Stimulated activated CD4-positive, alpha-beta T cell treated with anti-CD3 and anti-CD28 coated beads, Interleukin-4, amount 100 ng/mL, for 24 hours (primary cell): ENCODE measurements at places on chromosomes 13 and 19.

DNA sequence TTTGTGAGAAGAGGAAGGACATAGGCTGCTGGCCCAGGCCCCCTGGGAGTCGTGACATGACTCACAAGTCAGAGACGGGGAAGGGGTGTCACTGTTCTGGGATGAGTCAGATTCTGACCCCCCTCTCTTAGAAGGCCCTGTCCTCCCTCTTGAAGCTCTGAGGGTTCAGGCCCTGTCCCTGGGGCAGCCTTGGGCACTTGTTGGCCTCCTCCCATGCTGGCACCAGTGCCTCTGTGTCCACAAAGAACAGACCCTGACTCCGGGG, 2.7 kb upstream of the CEACAM7 start:
- no peak for DNase-seq

DNA sequence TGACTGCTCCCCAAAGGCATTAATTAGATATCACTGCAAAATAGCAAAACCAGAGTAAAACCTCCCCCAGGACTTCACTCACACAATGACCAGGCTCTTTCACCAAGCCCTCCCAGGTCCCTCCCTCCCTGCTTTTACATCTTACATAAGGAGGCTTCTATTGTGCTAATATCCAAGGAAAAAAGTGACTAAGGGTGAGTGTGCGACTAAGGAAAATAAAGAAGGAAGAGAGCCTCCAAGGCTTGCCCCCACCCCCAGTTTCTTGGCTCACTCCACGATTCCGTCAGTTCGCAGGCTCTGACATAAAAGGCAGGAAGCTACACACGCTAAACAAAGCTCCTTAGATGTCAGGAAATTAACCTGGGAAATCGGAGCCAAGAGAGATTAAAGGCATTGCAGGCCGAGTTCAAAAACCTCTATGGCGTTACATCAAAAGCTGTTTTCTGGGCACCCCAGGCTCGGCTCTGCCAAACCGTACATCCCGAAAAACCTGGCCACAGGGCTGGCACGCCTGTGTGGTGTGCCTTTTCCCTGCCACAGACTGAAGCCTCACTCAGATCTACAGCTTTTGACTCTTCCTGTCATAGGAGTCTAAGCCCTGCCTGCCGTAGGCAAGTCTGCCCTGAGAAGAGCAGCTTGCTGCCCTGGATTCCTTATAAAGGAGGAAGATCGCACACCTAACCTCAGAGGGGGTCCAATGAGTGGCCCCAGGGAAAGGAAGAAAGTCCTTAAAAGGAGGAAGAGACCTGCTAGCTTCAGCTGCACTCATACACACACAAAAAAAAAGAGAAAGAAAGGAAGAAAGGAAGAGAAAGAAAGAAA, 67.0 kb upstream of the SERP2 start:
- DNase-seq, result no peak

DNA sequence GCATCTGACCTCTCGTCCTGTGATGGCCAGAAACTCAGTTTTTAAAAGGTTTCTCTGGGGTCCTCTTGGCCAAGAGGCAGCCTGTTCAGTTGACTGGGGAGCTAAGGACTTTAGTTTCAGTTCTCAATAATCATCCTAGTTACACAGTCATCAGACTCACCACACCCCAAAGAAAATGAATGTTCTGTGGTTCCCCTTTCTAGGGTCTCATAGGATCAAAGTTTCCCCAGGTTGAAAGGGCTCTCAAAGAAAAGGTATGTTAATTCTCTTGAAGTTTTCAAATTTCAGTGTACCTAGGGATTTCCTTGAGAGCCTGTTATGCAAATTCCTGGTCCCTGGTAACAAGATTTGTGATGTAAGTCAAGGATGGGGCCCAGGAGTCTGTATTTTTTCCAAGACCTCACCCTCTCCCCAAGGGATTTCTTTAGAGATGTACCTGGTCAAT, 94.9 kb downstream of the FAM216B start:
- no peak for DNase-seq

DNA sequence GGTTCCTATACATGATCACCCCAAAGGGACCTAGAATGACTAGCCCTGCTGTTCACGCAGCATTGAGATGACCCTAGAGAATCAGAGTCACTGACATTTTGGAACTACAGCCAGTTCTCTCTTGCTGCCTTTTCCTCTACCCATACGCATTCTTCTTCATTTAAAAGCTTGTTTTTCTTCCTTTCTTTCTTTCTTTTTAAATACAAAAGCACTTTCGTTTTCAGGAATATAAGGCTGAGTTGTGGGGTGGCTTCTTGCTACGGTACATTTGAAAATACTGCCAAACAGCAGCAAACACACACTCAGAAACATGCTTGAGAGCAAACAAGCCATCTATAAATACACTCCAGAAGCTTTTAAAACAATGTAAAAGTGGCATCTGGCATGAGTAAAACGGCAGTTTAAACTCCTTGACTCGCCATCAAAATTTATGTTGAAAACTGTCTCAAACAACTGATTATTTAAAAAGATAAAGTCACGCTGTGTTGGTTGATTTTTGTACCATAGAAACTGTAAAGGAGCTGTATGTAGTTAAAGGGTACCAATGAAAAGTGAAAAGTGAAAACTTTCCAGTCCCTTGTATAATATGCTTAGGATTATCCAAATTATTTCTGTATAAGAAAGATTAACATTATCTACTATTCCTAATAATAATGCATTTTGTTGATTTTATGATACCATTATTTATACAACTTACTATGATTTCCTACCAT, 95.6 kb downstream of the PCDH9 start:
- no peak for DNase-seq

DNA sequence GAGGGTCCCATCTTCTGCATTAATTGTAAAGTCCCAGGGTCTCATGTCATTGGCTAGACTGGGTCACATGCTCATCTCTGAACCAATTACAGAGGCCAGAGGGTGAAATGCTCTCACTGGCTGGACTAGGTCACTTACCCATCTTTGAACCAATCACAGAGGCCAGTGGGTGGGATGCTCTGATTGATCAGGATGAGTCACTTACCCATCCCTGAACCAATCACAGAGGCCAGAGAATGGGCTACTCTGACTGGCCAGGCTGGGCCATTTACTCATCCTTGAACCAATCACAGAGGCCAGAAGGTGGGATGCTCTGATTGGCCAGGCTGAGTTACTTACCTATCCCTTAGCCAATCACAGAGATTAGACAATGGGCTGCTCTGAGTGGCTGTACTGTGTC, 5.3 kb downstream of the MISP start:
- DNase-seq, result peak; percentile 25

DNA sequence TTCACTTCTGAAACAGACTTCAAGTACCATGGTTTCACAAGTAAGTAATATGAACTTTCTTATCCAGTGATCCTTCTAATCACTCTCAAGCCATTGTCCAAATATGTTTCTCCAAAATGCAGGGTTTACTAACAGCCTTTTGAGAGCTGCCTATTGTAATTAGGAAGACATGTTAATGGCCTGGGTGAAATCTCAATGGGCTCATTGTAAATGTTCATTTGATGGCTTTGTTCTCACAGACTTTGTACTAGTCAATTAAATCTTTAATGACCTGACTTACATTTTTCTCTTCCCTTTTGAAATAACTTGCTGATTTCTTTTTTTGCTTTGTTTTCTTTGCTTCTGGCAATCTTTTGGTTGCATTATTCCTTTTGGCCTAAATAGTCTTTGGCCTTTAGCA, 444.8 kb downstream of the LIG4 start:
- no peak for DNase-seq

GRCh38 chr19:5357584-5357983, 17.0 kb upstream of the PTPRS start:
- DNase-seq, result no peak

- DNase-seq, result no peak
Measured at GRCh38 chr19:29477831-29478577, 47.8 kb upstream of the VSTM2B start.

- DNase-seq, result no peak
Measured at GRCh38 chr19:5586300-5587070, 18.7 kb upstream of the TINCR start.

DNA sequence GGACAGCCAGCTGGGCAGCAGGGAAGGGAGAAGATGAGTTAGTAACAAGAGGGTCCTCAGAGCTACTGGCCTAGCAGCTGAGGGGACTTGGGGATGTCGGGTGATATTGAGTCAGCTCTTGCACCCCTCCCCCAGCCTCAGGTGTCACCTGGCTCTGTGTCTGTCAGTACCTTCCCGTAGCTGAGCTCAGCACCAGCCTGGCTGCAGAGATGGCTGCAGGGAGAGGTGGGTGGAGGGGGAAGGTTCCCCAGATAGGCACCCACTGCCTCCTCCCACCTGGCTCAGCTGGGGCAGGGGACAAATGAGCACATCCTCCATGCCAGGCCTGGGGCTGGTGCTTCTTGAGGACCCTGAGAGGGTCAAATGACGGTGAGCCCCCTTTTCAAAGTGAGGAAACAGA, 6.8 kb upstream of the KPTN start:
- DNase-seq, result no peak

DNA sequence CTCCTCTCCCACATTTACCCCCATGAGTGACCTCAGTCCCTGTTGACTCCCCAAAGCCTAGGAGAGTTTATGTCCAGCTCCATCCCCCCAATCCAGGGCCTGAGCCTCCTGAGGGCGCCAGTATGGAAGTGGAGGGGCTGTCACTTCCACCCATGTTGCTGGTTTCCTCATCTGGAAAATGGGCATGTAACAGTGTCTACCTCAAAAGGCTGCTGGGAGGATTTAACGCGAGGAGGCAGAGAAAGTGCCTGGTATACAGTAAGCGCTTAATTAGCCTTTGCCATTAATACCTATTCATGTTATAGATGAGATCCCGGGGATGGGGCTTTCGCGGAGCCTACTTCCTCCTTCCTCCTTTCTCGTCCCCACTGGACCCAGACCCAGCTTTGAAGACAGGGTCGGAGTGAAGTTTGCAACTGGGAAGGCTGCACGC, 476 bp downstream of the TYK2 start:
- DNase-seq, result no peak

DNA sequence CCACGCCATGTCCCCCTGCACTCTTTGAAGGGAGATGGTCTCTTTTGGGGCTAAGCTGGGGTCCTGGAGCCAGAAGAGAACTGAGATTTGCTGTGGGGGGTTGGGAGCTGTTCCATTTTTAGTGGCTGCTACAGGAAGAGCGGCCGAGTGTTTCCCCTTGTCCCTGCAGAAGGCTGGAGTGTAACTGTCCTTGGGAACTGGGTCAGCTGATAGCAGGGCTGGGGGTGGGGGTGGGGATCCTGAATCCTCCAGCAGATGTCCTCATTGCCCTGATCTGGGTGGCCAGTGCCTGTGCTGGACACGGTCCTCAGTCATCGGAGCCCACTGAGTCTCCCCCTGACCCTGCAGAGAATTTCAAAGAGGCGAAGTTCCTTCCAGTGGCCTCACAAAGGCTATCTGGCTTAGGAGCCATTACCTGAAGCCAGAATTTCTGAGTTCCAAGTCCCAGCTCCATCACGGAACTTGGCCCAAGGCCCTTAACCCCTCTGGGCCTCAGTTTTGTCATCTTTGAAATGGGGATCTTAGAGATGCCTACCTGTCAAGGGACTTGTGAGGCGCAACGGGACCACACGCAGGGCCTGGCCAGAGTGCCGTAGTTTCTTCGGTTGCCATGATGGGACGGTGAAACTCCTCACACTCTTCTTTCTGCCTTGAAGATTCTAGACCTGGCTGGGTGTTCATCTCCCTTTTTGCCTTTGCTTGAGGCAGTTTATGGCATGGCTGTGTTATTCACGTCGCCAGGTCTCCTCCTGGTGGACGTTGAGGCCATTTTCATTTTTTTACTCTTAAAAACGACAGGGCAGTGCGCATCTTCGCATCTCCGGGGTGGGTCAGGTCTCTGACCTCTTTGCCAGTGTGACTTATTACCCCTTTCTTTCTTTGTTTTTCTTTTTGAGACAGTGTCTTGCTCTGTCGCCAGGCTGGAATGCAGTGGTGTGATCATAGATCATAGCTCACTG, 51.9 kb downstream of the DNM2 start:
- no peak for DNase-seq

- DNase-seq, result no peak
Measured at GRCh38 chr19:6556480-6557195, 25.8 kb downstream of the TNFSF9 start.

DNA sequence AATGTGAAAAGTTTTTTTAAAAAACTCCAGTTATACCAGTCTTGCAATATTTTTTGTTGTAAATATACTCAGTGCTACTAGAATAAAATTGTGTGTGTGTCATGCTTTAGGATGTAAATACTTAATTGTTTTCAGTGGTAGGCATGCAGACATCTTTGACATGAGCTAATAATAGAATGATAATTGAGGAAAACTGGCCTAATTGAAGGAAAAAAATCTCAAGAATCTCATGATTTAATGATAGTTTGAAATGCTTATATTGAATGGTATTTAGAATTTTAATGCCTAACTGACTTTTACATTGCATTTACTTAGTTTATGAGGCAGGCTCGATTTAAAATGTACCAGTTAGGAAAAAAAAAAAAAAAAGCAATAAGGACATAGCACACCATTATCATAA, 3.2 kb upstream of the MAB21L1 start:
- no peak for DNase-seq

DNA sequence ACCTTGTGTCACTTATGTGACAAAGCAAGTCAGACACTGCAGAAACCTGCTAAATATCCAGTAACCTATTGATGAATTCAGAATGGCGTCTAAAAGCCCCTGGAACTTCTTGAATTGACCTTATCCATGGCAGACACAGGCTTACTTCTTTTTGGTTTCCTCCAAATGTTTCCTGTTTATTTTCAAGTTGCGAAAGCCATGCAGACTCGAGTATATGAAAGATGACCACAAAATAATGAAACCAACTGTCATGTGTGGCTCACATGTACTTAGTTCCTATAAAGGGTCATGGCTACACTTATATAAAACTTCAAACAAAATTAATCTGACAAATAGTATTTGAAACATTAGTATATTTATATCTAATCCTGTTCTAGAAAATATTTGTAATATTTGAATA, 113.1 kb upstream of the FNDC3A start:
- no peak for DNase-seq

DNA sequence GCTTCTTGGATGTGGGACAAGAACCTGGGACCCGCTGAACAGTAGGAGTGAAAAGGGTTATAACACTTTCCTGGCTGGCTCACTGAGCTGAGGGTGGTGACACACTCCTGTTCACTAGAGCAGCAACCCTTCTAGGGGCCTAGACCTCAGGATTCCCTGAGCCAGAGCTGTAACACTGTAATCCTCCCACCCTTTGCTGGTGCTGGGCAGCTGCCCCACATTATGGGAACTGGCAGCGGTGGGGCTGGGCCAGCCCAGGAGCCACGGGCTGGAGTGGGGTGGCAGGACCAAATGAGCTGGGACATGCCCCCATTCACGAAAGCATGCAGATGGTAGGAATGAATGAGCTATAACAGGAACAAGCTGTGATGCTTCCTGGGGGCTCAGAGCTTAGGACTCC, 110.6 kb downstream of the B3GLCT start:
- DNase-seq, result no peak

- DNase-seq, result no peak
Measured at GRCh38 chr13:60108589-60108988, 55.1 kb downstream of the DIAPH3 start.

GRCh38 chr13:54484166-54484565, 1455.6 kb downstream of the OLFM4 start:
- no peak for DNase-seq
